AG08396 (cell line): ENCODE measurements at places on chromosomes 4 and X.

DNA sequence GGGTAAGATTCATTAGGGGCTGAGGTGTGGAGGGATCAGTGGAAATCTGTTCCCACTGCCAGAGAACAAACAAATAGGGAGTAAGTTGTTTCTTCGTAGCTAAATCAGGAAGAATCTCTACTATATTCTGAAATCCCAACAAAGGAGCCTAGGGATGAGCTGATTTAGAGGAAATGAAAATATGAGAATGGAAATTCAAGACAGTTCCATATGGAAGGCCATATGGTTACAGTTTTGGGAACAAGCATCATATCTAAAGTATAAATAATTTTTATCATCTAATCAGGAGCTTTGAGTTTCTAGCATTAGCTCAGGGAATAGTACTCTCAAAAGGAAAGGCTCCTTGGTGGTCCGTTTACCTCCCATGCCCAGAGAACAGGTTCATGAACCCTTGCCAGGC lies 218.2 kb downstream of the AASDH start:
- DNase-seq, result no peak

DNA sequence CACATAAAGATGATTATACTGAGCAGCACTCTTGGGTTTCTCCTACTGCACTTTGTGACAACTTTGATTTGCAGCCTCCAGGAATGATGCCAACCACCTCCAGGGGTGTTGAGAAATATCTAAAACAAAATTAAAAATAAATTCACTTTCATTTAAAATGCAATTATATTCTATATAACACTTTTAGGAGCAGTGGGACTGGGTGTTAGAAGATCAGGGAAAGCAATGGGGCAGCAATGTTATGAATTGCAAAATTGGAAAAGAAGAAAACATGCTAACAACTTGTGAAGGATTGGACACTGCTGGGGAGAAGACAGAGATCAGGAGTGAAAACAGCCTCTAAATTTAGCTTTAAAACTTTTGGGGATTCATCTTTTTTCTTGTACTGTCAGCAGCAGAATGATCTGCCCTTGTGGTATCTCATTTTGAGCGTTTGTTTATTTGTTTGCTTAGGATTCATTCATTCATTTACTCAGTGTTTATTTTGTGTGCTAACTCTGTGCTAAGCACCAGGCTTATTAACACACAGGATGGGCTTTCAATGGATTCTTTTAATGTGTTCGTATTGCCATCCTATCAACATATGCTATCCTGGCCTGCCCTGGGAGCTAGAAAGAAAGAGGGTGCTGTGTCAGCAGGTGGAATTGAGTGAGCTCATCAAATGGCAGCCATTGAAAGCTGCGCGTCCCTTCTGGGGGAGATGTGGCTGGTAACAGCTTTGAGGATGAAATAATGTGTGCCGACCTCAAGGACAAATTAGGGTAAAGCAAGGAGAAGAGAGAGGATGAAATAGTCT lies 96.5 kb downstream of the FRMPD4 start:
- DNase-seq, result no peak

DNA sequence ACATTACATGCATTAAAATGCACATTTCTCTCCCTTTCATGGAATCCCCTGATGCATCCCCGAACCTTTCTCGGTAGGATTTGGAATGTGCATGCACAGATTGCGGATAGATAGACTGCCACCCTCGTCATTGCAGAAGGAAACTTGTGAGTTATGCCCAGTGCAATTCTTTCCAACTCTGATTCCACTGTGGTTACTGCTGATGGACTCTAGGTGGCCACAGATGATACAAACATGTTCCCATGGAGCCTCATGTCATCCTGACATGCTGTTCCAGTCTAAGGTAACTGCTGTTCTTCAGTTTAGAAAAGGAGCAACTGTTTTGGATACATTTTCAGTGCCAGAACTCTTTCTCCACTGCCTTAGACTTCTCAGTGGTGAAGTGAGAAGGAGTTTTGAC lies 9.1 kb upstream of the VCX3B start:
- DNase-seq, result no peak

GRCh38 chrX:3317191-3317718 lies 29.2 kb downstream of the MXRA5 start:
- no peak for DNase-seq

DNA sequence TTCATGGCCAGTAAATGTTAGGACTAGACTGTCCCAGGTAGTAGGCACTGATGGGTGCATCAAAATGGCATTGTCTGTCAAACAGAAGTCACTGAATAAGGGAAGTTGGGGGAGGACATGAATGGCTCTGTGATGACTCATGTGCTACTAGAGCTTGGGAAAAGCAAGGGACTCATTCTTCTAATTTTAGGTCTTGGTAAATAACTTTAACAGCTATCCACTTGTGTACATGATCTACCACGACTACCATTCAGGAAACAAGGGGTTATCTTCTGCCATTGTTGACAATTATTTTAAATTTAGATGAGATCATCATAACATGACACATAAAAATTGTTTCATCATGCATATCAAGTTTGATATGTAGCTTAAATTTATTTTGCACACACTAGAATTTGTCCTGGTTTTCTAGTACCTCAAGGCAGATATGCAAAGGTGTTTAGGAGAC lies 6.3 kb downstream of the AREG start:
- peak; percentile 61 for DNase-seq

- DNase-seq, result no peak
Observed at GRCh38 chrX:137823257-137823656, 257.3 kb downstream of the ZIC3 start.
